NK-92 treated with Interleukin-12 subunit alpha and Interleukin-12 subunit beta, amount 100 ng/mL, for 24 hours (cell line): ENCODE measurements at places on chromosomes 1 and 21.

- DNase-seq = peak; percentile 26
Measured at GRCh38 chr1:36099681-36100341, 11.1 kb downstream of the ADPRS start.

- no peak for DNase-seq
Measured at GRCh38 chr1:209291715-209292114, 291.8 kb upstream of the CAMK1G start.

GRCh38 chr1:228836427-228836826 is 101.1 kb downstream of the RHOU start:
- DNase-seq = no peak

- no peak for DNase-seq
Measured at GRCh38 chr21:45020629-45021427, 53.6 kb upstream of the ADARB1 start.

- no peak for DNase-seq
Measured at GRCh38 chr1:157114183-157115121, 14.8 kb upstream of the ETV3L start.

- DNase-seq = no peak
Measured at GRCh38 chr1:184824691-184825323, 70.1 kb upstream of the EDEM3 start.

GRCh38 chr21:22352088-22352487 is 1353.9 kb downstream of the NCAM2 start:
- DNase-seq = no peak

DNA sequence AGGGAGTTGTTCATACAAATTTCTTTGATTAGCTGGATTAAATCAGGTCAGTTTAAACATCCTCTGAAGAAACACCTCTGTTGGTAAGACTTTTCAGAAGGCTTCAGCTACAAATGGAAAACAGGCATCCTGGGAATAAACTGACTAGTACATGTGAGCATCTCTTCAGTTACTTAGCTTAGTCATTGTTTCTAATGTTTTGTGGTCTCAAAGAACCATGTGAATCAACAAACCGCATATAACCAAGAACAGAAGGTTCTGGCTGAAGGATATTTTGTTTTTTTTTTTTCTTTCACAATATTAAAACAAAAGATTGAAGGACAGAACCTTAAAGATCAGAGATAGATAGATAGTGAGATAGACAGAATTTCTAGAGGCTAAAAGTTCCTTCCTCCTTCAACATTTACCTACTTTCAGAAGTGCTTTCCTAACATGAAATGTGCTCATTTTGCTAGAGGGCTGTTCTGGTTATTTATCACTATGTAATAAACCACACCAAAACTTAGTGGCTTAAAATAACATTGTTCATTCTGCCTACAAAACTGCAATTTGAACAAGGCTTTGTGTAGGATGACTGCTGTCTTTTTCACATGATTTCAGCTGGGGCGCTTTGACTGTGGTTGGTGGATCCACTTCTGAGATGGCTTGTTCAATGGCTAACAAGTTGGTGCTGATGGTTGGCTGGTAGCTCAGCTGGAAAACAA is 119.8 kb upstream of the PTGFR start:
- no peak for DNase-seq

- no peak for DNase-seq
Measured at GRCh38 chr1:27341525-27342252, at the start of gene SYTL1. Gene SYTL1, plus strand, starts transcription at chr1:27342022. Its CDS starts 3,313 bp downstream, at chr1:27345335.

GRCh38 chr1:41474490-41475271 is 9.8 kb downstream of the EDN2 start:
- DNase-seq = no peak

GRCh38 chr1:222946436-222946835 is 131.6 kb downstream of the DISP1 start:
- no peak for DNase-seq
